ENCODE measurements at places on chromosomes 16 and 17.

- no peak for DNase-seq
These were observed 34.2 kb downstream of the RMI2 start for GRCh38 chr16:11379420-11379819.

DNA sequence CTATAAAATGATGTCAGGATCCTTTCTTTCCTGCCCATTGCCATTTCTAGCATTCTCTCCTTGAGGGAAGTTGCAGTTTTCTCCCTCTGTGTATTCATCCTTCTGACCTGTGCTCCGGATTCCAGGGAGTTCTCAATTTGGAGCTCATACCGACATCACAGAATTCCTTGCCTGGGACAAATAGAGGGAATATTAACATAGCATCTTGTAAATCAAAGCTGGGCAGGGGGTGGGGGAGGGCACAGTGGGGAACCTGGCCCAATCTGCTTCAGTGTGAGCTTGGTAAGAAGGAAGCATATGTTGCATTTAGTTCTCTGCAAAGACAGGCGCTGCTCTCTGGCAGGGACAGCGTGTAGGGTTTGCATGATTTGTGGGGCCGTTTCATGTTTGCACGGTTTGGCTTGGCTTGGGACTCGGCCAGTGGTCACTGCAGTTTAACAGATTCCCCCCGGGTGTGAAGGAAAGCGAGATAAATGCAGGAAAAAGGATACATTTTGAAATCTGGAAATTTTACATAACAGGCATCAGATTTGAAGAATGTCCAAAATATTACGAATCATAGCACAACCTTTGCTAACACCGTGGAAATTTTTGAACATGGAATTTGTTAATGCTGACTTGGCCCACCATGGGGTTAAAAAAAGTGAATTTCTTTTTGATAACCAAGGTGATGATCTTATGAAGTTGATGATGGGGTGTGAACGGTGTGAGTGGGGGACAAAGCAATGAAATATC lies 178.0 kb downstream of the WWOX start:
- no peak for DNase-seq

DNA sequence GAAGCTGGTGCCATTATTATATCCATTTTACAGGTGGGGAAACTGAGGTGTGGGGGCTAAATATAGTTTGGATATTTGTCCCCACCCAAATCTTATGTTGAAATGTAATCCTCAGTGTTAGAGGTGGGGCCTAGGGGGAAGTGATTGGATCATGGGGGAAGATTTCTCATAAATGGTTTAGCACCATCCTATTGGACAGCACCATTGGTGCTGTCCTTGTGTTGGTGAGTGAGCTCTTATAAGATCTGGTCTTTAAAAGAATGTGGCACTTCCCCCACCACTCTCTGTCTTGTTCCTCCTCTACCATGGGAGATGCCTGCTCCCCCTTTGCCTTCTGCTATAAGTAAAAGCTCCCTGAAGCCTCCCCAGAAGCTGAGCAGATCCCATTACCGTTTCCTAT lies 119.8 kb upstream of the SEC14L1 start:
- no peak for DNase-seq

DNA sequence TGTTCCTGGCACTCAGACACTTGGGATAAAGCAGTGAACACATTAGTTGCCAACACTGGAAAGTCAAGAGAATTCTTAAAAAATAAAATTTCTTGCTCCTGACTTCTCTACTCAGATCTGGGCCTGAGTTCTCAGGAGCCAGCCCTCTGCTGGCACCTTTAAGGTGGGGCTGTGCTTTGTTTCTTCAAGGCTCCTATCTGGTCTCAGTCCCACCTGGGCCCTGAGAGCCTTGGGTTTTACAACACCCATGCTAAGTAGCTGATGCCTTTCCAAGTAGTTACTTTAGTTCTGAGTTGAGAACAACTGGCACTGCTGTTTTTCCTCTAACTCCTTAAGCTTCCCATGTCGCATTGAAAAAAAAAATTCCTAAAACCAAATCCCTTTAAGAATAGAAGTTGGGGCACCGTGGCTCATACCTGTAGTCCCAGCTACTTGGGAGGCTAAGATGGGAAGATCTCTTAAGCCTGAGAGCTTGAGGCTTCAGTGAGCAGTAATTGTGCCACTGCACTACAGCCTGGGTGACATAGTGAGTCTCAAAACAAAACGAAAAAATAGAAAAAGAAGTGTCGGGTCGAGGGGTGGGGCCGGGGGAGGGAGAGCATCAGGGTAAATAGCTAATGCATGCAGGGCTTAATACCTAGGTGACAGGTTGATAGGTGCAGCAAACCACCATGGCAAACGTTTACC lies 16.6 kb downstream of the CHAD start:
- DNase-seq, result no peak

DNA sequence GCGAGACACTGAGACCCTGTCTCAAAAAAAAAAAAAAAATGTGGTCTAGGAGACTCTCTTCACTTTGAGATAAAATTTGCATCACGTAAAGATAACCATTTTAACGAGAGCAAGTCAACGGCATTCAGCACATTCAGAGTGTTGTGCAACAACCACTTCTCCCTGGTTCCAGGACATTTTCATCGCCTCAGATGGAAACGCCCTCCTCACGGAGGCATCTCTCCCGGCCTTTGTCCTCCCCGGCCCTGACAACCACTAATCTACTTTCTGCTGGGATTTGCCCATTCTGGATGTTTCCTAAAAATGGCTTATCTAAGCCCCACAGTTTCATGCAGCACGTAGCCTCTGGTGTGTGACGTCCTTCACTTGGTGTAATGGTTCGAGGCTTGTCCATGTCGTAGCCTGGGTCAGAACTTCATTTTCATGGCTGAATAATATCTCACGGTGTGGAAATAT lies 6.4 kb upstream of the NPRL3 start:
- DNase-seq, result no peak

DNA sequence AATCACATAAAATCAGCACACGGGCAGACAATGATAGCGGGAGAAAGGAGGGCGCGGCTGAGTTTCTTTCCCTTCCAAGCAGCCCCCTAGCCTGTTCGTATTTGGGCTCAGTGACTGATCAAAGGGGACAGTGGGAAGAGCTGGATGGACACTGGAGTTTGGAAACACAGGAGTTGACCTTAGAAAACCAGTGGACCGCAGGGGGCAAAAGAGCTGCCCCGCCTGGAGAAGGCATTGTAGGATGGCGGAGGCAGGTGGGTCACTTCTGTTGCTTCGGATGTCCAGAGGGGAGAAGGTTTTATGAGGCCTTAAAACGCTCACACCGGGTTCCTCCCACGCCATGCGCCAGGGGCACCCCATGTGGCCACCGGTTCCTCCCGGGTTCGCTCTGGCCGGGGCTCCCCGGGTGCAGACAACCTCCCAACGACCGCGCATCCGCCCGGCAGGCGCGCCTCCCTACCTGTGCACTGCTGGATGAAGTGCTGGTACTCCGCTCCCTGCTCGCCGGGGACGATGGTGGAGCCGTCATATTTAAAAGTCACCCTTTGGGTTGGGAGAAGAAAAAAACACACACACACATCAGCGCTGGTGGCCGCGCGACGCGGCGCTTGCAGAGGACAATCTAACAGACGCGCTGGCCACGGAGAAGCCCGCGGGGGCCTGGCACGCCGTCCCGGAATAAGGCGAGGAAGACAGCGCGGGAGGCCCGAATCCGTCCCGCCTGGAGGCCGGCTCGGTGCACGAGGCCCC lies 662 bp downstream of the COTL1 start:
- DNase-seq, result no peak

DNA sequence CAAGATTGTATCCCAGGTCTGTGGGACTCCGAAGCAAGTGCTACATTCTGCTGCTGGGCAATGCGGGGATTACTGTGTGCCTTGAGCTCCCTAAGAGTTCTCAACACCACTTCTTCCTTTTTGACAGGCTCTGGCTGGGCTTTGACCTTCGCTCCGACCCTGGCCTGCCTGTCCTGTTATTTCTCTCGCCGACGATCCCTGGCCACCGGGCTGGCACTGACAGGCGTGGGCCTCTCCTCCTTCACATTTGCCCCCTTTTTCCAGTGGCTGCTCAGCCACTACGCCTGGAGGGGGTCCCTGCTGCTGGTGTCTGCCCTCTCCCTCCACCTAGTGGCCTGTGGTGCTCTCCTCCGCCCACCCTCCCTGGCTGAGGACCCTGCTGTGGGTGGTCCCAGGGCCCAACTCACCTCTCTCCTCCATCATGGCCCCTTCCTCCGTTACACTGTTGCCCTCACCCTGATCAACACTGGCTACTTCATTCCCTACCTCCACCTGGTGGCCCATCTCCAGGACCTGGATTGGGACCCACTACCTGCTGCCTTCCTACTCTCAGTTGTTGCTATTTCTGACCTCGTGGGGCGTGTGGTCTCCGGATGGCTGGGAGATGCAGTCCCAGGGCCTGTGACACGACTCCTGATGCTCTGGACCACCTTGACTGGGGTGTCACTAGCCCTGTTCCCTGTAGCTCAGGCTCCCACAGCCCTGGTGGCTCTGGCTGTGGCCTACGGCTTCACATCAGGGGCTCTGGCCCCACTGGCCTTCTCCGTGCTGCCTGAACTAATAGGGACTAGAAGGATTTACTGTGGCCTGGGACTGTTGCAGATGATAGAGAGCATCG lies 2.4 kb downstream of the SLC16A13 start:
- DNase-seq, result no peak

DNA sequence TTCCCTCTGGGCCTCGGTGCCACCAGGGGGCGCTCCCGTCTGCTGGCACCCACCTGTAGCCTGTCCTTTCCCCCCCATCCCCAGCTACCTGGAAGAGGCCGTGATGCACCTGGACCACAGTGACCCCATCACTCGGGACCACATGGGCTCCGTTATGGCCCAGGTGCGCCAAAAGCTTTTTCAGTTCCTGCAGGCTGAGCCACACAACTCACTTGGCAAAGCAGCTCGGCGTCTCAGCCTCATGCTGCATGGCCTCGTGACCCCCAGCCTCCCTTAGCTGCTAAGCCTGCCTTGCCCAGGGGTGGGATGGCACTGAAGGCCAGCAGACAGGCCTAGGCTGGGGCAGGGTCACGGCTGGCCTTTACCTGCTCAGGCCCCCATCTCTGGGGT lies 818 bp upstream of the NRN1L start:
- DNase-seq, result no peak

DNA sequence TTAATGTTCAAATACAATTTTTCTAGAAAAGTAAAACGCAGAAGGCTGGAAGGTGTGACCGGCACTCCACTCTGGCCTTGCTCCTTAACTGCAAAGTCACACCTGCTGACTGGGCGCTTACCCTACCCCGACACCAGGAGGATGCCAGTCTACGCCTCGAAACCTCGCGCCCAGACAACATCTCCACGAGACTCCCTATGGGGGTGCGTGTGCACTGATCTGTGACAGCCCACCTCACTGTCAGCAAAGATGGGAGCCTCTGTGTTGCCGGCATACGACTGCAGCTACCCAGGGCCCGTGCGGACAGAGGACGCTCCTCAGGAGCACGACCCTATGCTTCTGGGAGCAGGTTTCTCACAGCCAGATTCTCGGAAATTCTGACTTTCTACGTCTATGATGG lies 26.1 kb downstream of the MAP1LC3B start:
- no peak for DNase-seq

GRCh38 chr16:85316321-85316919 lies 204.1 kb upstream of the CIBAR2 start:
- DNase-seq, result no peak

- DNase-seq, result no peak
These were observed 37.8 kb downstream of the CACNG1 start for GRCh38 chr17:67082107-67082506.

Data from left renal cortex interstitium (tissue), 4 donors.